ENCODE measurements at places on chromosomes 4 and X.

- no peak for DNase-seq
These were observed 869.0 kb downstream of the SH3BGRL start for GRCh38 chrX:82070948-82071347.

GRCh38 chr4:136383082-136383481, 1149.2 kb downstream of the PCDH18 start:
- no peak for DNase-seq

GRCh38 chr4:147533331-147533730, 52.4 kb downstream of the EDNRA start:
- DNase-seq = no peak

DNA sequence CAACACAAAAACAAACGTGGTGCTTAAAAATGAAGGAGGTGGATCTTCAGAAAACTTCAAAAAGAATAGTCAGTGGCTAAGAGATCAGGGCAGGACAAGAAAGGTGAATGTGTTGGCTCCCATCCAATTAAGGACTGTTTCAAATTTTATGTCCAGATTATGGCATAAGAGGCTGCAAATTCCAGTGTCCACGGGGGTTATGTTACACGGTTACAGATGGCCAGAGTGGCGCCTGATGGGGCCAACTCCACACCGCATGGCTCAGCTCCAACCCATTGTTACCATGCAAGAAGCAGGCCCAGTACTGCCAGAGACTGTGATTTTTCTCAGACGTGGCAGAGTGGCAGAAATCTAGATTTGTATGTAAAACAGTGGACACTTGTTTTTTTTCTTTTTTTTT, 168.4 kb upstream of the TENM3 start:
- DNase-seq = no peak

GRCh38 chr4:6582889-6583490, 8.0 kb downstream of the MAN2B2 start:
- DNase-seq = no peak

- peak; percentile 52 for DNase-seq
These were observed 48.0 kb upstream of the HDAC8 start for GRCh38 chrX:72620550-72621145.

DNA sequence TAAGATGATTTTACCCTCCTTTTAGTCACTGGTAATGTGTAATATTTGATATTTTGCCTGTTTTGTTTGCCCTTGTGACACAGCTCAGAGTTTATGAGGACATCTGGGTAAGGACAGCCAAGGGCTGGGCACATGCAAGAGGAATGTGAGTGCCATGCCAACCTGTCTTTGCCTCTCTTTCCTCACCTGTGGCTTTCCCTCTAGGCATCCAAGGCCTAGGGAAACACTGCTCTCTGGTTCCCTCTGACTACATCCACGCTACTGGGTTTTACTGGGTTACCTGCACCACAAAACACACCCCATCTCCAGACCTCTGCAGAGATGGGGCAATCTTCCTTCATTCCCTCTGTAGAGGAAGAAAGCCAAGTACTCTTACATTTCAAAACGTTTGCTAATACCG, 7.7 kb downstream of the HPGDS start:
- no peak for DNase-seq

DNA sequence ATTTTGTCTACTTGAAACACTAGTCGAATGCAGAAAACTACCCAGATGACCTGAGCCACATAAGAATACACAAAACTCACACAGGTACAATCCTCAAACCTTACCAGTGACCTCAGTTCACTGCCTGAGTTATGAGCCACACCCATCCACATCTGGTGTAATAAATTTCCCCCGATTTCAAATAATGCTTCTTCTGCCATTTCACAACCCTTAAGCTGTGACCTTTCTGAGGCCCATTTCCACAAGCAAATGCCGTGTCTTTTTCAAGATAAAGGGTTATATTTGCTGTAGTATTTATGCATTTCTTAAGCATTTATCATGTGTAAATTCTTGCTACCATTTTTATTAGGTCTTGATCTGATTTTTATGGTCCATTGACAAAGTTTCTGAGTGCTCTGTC, 1.8 kb upstream of the ARHGEF38 start:
- DNase-seq = no peak

- DNase-seq = no peak
These were observed 89.9 kb upstream of the DHX15 start for GRCh38 chr4:24674279-24674678.

GRCh38 chr4:145435646-145436045, 46.0 kb upstream of the SMAD1 start:
- no peak for DNase-seq

DNA sequence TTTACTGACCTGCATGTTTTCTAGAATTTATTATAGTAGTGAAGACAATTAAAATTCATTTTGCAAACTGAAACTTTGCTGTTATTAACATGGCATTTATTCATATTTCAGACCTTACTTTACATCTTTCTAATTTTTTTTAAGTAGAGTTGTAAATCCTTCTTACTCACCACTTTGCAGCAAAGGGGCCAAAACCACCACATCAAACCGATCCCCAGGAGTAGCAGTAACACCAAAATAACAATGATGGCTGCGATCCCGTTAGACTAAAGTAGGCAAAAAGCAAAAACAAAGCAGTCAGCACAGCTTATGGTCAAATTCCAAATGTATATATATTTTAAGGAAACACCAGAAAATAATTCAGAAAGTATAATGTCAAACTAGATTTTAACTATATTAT, 64.7 kb downstream of the ANTXR2 start:
- no peak for DNase-seq

- peak; percentile 67 for DNase-seq
These were observed 63.7 kb downstream of the ADAMTS3 start for GRCh38 chr4:72505314-72505744.

GRCh38 chrX:118423558-118423957, 72.1 kb upstream of the DOCK11 start:
- no peak for DNase-seq

GRCh38 chr4:151099976-151100417, 569 bp downstream of the RPS3A start:
- DNase-seq = no peak

DNA sequence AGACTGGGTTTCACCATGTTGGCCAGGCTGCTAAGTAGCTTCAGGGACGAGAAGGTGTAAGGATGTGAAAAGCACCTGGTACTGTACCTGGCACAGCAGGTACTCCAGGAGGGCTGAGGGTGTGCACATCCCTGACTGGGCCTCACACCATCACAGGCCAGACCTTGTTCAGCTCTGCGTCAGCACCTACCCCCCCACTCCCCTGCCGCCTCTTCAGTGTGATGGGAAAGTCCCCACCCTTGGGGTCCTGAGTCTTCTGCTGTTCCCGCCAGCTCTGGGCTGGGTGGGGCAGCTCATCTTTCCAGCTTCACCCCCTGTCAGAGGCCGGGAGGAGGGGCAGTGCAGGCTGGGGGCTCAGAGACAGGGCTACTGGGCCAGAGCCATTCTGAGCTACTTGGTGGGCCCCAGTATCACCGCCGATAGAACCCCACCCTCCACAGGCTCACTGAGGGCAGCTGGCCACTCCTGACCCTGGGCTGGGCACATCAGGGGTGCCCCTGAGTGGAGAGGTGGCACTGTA, 6.7 kb upstream of the SH3BP2 start:
- no peak for DNase-seq

- no peak for DNase-seq
These were observed 22.4 kb downstream of the RS1 start for GRCh38 chrX:18649498-18649951.

DNA sequence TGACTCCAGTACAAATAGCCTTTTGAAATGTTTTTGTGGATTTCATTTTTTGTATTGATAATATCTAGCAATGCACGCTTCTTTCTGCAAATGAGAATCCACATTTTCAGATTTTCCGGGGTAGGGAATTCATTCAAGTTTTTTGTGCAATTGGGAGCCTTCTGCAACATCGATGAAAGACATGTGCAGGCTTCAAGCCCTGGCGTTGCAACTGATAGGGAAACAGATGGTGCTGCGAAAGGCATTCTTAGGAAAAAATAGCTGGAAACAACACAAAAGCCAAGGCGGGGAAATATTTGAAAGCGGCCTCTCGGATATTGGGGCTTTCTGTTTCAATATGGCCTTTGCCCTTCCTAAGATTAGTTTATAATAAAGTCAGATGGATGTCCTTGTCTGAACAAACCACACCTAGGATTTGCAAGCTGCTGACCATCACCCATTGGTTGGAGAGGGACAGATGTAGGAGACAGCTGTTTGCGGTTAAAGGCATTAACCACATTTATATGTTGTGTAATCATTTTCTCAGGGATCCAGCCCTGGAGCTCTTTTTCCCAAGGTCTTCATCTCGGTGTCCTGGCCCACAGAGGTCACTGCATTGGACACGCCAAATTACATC, 136.5 kb downstream of the PRKX start:
- DNase-seq = no peak

- DNase-seq = no peak
These were observed 280.8 kb upstream of the ZCCHC13 start for GRCh38 chrX:74023203-74023602.

GRCh38 chr4:144547678-144548298, 98.2 kb upstream of the HHIP start:
- DNase-seq = no peak

DNA sequence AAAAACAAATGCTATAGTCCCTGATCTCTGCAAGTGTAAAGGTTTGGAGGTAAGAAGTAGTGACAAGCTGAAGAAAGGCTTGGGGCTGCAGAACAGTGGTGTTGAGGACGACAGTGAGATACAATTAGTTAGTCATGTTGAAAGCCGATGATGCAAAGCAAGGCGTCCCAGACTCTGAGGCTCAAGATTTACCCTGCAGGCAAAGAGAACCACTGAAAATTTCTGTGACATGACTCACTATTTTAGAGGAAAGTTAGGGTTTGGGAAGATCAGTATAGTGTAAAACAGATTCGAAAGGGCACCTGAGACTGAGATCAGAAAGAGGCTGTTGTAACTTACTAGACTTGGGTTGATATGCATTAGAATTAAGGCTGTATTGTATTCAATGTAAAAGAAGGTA, 281.3 kb upstream of the FTHL17 start:
- DNase-seq = peak; percentile 70

DNA sequence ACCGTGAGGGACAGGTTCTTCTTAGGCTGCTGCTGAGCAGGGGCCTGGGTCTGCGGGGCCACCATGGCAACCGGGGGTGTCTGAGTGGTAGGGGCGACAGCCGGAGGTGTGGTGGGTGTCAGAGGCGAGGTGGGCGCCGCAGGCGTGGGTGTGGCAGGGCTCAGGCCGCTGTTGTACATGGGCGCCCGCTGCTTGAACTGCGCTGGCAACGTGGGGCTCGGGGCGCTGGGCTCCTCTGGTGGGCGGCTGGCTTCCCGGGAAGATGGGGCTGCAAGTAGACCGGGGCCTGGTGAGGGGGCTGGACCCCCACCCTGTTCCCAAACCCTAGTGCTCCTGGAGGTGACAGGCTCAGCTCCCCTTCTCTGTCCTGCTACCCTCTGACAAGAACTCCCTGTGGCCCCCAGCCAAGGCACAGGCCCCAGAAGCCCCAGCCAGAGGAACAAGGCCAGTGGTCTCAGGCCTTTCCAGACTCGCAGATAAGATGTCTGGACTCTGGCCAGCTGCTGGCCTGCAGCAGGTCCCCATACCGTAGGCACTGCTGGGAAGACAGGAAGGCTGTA, 24.8 kb downstream of the NELFA start:
- DNase-seq = no peak

DNA sequence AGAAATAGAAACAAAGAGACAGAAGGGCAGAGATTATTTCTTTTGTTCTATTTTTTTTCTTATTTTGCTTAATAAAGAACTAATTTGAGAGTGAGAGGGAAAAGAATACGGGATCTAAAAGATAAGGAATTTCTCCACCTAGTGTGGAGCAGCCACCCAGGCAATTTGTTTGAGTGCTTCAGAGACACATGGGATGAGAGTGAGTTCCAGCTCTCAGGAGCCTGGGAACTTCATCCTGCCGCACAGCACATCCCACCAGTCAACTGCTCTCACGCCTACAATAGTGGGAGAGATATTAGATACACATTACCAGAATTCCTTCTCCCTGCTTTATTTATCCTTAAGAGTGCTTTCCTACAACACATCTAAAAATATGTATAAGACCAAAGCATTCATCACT, 946.4 kb downstream of the PDHA2 start:
- no peak for DNase-seq

DNA sequence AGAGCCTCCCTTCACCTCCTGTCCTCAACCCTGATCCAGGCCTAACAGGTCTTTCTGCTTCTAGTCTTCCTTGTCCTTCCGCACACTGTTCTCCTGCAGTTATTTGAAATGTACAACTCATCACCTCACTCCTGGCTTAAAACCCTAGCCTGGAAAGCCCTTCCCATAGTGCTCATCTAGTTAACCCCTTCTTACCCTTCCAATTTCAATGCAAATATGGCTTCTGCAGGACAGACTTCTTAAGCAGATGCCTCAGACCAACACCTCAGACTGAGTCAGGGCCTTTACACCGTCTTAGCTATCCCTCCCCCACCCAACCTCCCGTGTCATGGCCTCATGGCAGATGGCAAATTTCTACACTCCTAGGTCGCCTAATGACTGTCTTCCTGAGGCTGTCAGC, 130.4 kb downstream of the BCOR start:
- DNase-seq = no peak

DNA sequence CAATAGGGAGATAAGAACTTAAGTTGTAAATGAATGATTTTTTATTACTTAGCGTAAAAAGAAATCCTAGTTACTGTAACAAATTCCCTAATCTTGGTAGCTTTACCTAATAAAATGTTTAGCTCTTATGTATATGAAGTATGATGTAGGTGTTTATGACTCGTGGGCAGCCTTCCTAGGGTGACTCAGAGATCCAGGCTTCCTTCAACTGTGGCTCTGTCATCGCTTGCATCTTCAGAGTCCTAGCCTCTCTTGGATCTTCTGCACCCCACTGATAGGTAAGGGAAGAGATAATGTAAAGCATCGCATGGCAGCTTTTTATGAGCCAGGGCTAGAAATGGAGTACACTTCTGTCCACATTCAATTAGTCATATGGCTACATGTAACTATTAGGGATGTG, 165.6 kb upstream of the GLRA2 start:
- no peak for DNase-seq

- no peak for DNase-seq
These were observed 58.3 kb downstream of the FRMPD3 start for GRCh38 chrX:107507744-107508117.

DNA sequence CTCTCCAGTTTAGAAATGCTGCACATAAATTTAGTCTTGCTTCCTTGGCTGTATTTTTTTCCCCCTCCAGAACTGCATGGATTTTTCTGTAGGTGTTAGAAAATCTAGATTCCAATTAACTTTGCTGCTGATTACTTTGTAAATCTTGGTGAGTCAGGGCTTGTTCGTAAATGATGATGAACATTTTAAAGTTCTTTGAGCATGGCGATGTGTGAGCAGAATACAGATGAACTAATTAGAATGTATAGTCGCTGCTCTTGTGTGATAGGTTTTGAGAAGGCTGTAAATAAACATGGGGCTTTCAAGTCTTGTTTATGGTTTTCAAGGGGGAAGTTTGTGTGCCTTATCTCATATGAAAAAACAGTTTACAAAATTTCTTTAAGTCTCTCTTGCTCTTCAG, 23.3 kb downstream of the LIMCH1 start:
- DNase-seq = no peak

- DNase-seq = no peak
These were observed 245.6 kb downstream of the TRAM1L1 start for GRCh38 chr4:116839826-116840225.

GRCh38 chr4:89324671-89325070, 17.1 kb upstream of the GPRIN3 start:
- DNase-seq = no peak

GRCh38 chr4:117447925-117448324, 362.5 kb upstream of the TRAM1L1 start:
- peak; percentile 3 for DNase-seq

GRCh38 chr4:153997516-153997915, 208.6 kb upstream of the SFRP2 start:
- DNase-seq = no peak

Measured in foreskin melanocyte (primary cell).